ENCODE measurements at places on chromosomes 1 and 21. TPM values are rescaled to one million over a fixed set of nuclear protein-coding genes. Genes with fewer than 3 reads are reported as not detected.

- no peak for DNase-seq
Measured at GRCh38 chr1:203451836-203452784, 23.5 kb upstream of the PRELP start.

CELA3B gene
- not detected for total RNA-seq

- no peak for DNase-seq
Measured at GRCh38 chr21:33135925-33136324, 66.0 kb downstream of the OLIG1 start.

SH2D1B gene
- total RNA-seq: 0.17 TPM

DNA sequence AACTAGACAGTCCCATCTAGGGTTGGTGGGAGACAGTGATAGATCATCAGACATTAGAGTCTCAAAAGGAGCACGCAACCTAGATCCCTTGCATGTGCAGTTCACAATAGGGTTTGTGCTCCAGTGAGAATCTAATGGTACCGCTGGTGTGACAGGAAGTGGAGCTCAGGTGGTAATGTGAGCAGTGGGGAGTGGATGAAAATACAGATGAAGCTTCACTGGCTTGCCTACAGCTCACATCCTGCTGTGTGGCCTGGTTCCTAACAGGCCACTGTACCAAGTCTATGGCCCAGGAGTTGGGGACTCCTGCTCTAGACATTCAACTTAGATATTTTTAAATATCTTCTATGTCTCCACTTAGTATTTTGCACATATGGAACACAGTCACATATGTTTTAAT is 231.1 kb upstream of the NRIP1 start:
- no peak for DNase-seq

Data from right lobe of liver (tissue), 6 donors.